Activated naive CD4-positive, alpha-beta T cell treated with anti-CD3 and anti-CD28 coated beads, Interleukin-2, amount 50 U/mL, for 16 hours (primary cell): ENCODE measurements at places on chromosomes 11 and 22.

GRCh38 chr11:42407341-42407740, 904.5 kb upstream of the API5 start:
- DNase-seq, result no peak

GRCh38 chr11:77046060-77046501, 11.9 kb downstream of the B3GNT6 start:
- DNase-seq, result peak; percentile 69

DNA sequence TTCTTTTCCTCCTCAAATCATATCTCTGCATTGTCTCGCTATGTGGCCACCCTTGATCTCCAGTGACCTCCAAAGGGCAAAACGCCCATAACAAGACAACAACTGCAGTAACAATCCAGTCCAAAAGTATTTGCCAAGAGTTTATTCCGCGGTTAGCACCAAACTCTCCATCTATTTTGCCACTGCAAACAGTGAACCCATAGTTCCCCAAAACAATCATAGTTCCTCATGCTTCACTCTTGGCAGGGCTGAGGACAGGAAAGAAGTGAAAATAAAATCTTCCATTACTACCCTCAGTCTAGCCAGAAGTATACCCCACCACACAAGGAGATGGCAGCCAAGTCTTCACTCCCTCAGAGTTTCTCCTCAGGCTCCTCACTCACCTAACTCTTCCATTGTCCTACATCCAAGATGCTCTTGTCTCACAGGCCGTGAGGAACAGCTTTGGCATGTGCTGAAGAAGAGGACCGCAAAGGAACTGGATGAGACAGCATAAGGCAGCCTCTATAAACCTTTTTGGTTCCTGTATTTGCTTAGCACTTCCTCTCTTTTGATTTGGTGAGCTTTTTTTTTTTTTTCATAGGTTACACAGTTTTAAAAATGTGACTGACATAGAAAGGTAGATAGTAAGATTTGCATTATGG, at the start of gene LPXN:
Gene LPXN (minus strand): TSS at position 480 of the 644 bp plus-strand sequence. CDS start 84 bp downstream, at position 396.
- peak; percentile 45 for DNase-seq

GRCh38 chr22:47245786-47246185, 483.3 kb downstream of the TBC1D22A start:
- DNase-seq, result no peak

GRCh38 chr11:123568367-123568870, 86.0 kb downstream of the SCN3B start:
- DNase-seq, result no peak

DNA sequence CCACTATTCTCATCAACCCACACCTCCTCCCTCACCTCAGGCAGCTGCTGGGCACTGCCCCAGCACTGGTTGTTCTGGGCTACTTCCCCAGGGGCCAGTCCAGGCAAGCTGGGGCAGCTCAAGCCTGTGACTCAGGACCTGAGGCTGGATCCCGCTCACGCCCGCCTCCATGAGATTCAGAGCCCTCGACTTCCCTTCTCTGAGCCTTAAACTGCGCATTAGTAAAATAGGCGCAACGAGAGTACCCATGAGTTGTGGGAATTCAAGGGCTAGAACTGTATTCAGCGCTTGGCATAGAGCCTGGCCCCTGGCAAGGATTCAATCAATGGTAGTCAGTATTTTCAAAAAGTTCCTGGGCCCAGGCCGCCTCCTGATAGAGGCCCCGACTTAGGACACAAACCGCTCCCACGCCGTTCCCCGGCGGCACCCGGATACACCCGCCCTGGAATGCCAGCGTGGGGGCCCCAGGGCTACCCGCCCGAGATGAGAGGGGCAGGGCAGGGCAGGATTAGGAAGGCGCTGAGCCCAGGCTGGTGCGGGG, 723 bp upstream of the CD82 start:
- DNase-seq, result no peak

- no peak for DNase-seq
These were observed 362.7 kb downstream of the CADM1 start for GRCh38 chr11:115141231-115142114.

GRCh38 chr22:19805821-19806212, 45.2 kb downstream of the TBX1 start:
- peak; percentile 3 for DNase-seq

GRCh38 chr11:14390669-14391068, 31.7 kb upstream of the RRAS2 start:
- DNase-seq, result no peak

DNA sequence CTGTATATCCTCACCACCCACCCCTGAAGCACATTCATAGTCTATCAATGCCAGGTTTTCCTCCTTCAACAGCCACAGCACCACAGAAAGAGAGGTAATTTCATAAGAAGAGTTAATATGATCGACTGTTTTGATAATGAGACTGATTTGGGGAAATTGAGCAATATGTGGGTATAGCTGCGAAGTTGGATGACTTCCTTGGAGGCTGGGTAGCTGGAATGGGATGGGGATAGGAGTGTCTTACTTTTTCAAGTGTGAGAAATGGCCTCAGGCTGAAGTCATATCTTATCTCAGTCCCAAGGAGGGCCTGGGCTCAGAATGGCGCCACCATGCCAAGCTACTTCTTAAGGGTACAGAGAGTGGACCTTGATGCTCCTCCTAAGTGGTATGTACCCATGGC, 187.6 kb upstream of the CCDC90B start:
- DNase-seq, result no peak

DNA sequence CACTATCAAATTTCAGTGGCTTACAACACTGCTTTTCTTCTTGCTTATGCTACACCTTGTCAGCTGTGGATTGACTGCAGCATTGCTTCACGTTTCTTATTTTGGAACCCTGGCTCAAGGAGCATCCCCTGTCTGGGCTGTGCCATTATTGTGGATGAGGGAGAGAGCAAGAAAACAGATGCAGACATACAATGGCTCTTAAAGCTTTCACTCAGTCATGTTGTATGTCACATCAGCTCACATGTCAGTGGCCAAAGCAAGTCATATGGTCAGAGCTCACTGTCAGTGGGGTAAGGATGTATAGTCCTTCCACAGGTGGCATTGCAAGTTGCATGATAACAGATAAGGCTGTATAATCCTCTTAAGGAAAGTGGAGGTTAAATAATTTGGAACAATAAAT, 10.0 kb downstream of the ARHGEF12 start:
- no peak for DNase-seq

- DNase-seq, result no peak
These were observed 103.4 kb downstream of the PHF21B start for GRCh38 chr22:44906248-44906936.

GRCh38 chr11:19183646-19184045, 18.1 kb downstream of the CSRP3 start:
- DNase-seq, result no peak

- no peak for DNase-seq
These were observed 171.1 kb downstream of the TENM4 start for GRCh38 chr11:79269611-79270307.

DNA sequence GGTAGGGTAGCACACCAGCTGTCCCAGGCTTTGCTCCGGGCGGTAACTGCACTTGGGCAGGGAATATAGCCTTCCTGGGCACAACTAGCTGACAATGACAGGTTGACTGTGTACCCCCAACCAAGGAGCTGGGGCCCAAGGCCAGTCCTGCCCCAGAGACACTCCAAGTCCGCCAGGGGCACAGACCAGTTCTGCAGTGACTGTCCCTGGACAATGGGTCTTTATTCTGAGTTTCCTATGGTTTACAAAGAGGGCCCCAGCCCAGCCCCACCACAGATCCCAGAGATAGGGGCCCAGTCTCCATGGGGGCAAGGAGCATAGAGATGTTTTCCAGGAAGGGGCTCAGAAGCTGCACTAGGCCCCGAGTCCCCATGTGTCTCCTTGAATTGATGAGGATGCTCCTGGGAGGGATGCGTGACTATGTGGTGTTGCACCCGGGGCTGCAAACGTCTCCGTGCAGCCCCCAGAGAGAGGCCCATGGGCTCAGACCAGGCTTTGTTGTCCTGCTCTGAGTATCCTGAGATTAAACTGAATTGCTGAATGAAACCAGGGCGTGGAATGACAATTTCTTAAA, 48.4 kb downstream of the CD6 start:
- no peak for DNase-seq

DNA sequence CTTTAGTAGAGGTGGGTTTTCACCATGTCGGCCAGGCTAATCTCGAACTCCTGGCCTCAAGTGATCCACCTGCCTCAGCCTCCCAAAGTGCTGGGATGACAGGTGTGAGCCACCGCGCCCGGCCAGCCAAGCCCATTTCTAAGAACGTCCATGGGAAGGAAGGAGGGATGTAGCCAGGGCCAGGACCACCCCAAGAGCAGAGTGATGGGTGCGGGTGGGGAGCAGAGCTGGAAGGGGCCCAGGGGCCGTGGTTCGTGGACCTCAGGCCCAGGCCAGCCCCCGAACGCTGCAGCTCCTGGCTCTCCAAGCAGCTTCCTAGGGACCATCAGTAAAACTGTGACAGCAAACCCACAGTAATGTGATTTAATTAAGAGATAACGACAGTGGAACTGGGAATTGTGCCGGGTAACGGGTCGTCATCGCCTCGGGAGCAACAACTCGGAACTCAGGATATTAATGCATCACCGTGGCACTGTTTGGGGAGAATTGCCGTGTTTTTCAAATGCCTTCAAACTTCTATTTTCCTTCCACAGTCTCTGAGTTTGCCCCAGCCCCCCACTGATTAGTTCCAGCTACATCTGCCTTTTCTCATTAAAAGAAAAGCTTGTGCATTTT, 74.3 kb downstream of the BRD1 start:
- DNase-seq, result no peak

- no peak for DNase-seq
These were observed 120.8 kb downstream of the DCDC1 start for GRCh38 chr11:31248768-31249167.

GRCh38 chr22:42913874-42914510, 56.9 kb upstream of the ARFGAP3 start:
- DNase-seq, result no peak

DNA sequence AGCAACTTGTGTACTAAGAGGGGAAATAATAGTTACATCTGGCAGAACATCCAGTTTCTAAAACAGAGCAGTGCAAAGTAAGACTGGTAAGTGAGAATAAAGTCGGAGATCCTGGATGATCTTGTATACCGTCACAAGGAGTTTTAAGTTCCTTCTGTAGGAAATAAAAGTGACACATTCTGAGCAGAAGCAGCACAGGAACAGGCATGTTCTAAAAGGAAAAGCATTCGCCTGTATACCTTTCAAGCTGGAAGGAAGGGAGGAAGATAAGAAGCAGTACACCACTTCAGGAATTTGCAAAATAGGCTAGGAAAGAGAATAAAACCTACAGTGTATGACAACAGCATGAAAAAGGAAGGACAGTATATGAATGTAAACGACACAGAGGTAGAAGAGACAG, 106.2 kb upstream of the TP53AIP1 start:
- no peak for DNase-seq

- peak; percentile 49 for DNase-seq
These were observed 817 bp downstream of the RELT start for GRCh38 chr11:73376803-73377629.

DNA sequence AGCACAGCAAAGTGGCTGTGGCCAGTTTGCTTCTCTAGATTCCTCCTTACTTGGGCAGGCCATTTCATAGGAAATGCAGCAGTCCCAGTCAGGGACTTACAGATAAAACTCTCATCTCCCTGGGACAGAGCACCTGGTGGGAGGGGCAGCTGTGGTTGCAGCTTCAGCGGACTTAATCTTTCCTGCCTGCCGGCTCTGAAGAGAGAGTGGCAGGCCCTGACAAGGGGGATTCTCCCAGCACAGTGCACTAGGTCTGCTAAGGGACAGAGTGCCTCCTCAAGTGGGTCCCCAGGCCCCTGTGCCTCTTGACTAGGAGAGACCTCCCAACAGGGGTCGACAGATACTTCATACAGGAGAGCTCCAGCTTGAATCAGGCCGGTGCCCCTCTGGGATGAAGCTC, 1649.1 kb downstream of the LRRC4C start:
- DNase-seq, result no peak

DNA sequence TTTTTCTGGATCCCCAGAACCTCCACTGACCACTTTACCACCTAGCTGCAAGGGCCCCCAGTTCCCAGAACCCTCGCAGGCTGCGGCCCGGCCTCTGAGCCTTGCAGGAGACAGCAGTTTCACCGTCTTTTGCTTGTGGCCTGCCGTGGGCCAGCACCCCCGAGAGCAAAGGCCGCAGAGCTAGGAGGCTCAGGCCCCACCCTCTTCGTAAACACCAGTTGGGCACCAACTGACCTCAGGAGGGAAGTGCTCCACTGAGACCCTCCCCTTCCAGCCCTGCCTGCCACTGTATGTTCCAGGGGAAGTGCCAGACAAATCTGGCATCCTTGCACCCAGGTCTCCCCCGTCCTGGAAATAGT, 23.4 kb upstream of the CREB3L1 start:
- DNase-seq, result no peak
